Activated CD4-positive, alpha-beta memory T cell treated with anti-CD3 and anti-CD28 coated beads for 36 hours (primary cell): ENCODE measurements at places on chromosomes 2 and 18.

GRCh38 chr18:36974686-36975085 is 145.8 kb downstream of the KIAA1328 start:
- DNase-seq, result no peak

- DNase-seq, result no peak
Measured at GRCh38 chr2:200786423-200786822, 25.3 kb upstream of the BZW1 start.

DNA sequence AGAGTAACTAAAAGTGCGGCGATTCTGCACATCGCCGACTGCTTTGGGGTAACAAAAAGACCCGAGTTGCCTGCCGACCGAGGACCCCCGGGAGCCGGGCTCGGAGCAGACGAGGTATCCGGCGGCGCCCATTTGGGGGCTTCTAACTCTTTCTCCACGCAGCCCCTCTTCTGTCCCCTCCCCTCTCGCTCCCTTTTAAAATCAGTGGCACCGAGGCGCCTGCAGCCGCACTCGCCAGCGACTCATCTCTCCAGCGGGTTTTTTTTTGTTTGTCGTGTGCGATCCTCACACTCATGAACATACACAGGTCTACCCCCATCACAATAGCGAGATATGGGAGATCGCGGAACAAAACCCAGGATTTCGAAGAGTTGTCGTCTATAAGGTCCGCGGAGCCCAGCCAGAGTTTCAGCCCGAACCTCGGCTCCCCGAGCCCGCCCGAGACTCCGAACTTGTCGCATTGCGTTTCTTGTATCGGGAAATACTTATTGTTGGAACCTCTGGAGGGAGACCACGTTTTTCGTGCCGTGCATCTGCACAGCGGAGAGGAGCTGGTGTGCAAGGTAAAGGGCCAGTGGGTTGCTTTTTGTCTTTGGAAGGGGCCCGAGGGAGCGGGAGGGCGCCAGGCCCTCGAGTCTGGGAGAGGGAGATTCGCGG is 1.4 kb downstream of the TRIB2 start:
- peak; percentile 45 for DNase-seq

DNA sequence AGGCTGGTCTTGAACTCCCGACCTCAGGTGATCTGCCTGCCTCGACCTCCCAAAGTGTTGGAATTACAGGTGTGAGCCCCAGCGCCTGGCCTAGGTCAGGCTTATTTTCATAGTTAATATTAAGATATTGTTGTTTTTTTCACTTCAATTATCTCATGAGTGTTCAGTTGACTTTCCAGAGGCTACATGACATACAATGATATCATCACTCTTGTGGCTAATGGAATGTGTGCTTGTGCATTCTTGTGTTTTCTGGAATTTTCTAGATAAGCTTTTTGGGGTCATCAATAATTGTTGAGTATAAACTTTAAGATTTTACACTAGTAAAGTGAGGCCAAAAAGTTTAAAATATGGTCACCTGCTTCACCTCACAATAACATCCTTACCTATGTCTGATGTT is 180.9 kb downstream of the FIGN start:
- DNase-seq, result no peak

- DNase-seq, result no peak
Measured at GRCh38 chr2:104462731-104463130, 391.2 kb upstream of the POU3F3 start.

GRCh38 chr2:11079136-11079824 is 76.0 kb upstream of the SLC66A3 start:
- DNase-seq, result no peak

DNA sequence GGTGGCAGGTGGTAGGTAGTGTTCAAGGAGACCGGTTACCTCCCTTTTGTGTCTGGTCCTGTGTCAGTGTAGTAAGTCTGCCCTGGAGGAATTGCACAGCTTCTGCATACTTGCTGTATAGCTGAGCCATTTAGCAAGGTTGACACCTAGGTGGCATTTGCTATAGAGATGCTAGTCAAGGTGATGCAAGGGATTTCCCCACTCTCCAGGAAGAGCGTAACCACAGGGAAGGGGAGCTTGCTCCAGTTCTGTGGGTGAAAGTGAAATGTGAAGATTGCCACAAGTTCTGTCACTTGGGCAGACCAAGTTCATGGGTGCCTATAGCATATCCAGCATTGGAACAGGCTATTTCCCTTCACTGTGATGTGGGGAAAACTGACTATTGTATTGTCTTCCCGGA is 28.1 kb downstream of the NAT8 start:
- DNase-seq, result peak; percentile 31

DNA sequence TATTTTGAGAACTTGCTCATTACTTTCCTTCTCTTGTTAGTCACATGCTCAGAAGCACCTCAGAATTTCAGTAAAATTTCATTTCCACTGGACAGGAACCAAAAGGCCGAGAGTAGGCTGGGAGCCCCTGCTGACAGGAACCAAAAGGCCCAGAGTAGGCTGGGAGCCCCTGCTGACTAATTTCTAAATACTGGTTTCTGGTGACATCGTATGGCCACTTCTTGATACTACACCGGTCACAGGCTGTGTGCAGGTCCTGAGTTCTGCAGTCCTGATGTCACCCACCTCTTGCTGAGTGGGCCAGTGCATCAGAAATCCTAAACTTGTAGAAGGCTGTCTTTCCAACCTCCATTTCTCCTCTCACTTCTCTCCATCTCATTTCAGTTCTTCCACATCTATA is 17.7 kb upstream of the EN1 start:
- DNase-seq, result no peak

GRCh38 chr2:235025800-235026536 is 74.2 kb downstream of the SH3BP4 start:
- no peak for DNase-seq
